ENCODE measurements at places on chromosomes 12 and 14.

DNA sequence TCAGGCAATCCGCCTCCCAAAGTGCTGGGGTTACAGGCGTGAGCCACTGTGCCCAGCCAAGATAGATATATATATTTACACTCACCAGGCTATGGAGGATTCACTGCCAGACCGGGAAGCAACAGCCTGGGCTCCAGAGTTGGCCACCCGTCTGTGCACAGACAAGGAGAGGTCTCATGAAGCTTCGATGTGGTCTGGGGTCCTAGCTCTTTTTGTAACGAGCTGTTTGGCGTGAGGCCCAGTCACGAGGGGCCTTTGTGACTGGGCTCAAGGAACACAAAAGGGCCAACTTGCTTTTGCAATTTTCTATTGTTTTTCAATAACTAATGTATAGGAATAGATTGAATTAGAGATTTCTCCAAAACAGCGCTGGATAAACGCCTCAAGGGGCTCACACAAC lies 77.6 kb upstream of the EIF5 start:
- no peak for DNase-seq

DNA sequence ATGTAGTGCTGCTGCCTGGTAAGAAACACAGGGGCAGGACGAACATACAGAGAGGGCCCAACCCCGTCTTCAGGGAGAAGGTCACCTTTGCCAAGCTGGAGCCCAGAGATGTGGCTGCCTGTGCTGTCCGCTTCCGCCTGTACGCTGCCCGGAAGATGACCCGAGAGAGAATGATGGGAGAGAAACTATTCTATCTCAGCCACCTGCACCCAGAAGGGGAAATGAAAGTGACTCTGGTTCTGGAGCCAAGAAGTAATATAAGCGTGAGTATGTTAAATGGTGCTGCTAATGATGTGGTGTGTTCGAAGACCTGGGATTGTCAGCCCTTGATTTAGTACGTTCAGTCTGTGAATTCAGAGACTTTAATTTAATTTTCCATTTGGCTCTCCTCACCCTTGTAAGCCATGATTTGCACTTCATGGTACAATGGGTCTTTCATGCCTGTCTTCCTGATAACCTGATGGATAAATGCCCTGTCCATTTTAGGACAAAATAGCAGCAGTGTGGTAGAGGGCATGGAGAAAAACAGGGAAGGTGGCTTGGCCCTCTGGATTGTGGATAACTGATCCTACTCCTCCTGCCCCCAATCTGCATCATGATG lies 318.9 kb downstream of the SNAPC1 start:
- no peak for DNase-seq

DNA sequence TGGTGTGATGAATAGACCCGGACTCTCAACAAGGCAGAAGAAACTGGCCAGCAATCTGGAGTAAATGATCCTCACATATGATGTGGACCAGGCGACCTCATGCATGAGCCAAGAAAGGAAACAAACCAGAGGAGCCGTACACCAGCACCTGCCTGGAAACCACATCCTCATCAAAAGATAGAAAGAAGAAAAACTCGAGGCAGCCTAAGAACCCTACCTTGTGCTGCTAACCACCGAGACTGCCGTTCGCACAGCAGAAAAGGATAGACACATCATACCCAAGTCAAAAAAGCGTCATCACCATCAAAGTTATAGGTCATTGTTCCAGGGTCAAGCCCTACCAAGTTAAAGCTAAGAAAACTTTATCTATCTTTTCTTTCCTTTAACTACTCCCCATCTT lies 66.7 kb downstream of the RESF1 start:
- peak; percentile 45 for DNase-seq

DNA sequence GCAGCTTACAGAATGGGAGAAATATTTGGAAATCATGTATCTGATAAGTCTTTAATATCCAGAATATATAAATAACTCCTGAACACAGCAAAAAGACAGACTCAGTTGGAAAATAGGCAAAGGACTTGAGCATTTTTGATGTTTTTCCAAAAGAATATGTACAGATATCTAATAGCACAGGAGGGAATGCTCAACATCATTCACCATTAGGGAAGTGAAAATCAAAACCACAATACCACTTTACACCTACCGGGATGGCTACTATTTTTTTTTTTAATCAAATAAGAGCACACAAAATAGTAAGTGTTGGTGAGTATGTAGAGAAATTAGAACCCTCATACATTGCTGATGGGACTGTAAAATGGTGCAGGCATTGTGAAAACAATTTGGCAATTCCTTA lies 75.6 kb downstream of the ANO6 start:
- DNase-seq: no peak

- DNase-seq: no peak
Observed at GRCh38 chr12:128795530-128796361, 28.0 kb downstream of the SLC15A4 start.

DNA sequence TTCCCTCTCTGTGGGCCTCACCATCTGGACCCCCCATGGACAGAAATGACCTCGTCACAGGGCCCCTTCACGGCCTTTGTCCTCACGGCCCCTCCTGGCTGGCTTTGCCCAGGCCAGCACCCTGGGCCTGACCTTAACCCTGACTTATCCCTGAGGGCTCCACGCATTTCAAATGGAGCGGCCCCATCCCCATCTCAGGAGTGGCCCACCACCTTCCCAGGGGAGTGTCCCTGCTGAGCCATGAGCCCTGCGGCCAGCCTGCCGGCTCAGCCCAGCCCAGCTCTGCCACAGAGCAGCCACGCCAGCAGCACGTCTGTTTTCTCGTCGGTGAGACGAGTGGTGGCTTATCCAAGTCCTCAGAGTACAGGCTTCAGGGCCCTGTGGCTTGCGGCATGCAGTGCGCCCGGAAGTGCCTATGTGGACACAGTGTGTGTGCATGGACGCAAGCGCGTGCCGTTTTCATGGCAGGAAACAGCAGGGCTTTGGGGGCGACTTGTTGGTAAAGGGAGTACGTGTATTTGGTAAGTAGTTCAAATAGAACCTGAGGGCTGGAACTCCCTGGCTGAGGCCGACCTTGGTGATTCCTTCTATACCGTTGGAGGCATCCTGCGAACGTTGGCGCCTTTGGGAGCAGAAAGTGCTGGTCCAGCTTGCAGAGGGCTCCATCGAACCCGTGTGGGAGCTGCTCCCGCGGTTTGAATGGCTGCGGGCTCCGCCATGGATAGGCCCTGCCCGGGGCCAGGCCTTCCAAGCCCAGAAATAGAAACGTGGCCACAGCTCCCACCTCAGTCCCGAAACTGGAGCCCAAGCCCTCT lies 52.1 kb downstream of the LRCOL1 start:
- no peak for DNase-seq

- DNase-seq: no peak
Observed at GRCh38 chr14:24662753-24663152, 28.8 kb upstream of the GZMB start.

DNA sequence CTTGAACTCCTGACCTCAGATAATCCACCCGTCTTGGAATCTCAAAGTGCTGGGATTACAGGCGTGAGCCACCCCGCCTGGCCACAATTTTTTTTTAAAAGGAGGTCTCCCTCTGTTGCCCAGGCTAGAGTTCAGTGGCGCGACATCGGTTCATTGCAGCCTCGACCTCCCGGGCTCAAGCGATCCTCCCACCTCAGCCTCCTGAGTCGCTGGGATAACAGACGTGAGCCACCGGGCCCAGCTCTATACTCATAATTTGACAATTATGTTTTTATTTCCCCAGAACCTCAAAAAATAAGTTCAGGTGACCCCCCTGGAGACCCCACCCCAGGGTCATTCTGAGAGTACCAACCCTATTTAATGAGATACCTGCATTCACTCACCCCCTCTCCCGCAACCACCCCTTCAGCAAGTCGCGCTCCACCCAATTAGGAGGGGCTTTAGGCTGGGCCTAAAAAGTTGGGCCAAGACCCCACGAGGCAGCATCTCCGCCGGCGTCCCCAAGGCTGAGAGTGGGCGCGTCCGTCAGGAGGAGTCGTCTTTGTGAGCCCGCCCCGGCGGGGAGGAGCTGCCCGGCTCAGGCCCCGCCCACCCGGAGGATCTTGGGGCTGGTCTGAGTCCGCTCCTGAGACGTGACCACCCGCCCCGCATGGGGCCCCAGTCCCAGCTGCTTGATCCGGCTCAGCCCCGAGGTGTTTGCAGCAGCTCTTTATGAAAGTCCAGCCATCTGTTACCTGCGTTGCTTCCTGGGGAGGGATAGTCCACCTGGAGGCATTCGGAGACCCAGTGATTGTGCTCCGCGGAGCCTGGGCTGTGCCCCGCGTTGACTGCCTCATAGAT lies at the start of gene ANKRD33:
Gene ANKRD33 (plus strand): TSS at position 628 of the 840 bp plus-strand sequence. CDS start 84 bp downstream, at position 712.
- no peak for DNase-seq

DNA sequence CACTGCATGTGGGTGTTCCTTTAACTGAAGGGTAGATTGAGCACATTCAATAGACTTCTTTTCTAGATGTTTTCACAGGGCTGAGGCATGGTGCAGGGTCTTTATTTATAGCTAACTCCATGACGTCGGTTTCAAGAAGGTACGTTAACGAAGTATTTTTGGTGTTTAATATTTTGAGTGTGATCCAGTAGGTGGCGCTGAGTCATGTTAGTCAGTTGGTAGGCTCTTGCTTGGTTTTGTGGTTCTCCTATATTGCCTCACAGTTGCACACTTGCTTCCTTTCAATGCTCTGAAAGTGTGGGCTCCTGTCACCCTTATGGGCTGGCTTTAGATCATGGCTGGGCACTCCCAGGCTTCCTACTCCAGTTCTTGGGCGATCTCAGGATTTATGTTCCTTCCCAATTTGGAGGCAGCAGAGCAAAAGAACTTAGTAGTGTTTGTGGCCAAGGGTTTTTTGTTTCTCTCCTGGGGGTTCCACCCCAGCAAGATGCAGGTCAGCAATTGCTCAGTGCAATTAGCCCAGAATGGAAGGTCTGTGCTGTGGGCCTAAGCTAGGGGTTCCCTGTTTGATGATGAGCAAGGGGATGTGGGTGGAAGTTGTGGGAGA lies 471.6 kb upstream of the FOXG1 start:
- DNase-seq: no peak

DNA sequence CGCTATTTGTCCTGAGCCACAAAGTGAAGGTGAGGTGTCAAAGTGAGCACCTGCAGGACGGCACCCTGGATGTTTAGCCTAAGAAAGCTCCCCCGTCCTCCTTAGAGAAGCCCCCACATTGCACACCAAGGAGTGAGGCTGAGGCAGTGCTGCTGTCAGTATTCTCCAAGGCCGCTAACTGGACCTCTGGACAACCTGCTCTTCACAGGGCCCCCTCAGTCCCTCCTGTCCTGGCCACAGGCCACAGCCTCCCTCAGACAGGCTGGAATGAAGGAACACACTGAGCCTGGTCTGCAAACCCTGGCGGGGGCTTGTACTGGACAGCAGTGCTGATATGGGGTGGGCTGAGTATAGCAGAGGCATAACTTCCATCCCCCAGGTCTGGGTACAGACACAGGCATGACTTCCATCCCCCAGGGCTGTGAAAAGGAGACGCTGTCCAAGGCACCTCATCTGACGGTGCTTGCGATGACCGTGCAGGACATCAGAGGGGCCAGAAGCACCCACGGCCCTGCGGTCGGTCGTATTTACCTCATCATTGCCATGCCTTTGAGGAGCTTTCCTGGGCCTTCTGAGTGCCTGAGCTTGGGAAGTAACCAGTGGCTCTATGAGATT lies 82.4 kb upstream of the DIO3 start:
- no peak for DNase-seq

DNA sequence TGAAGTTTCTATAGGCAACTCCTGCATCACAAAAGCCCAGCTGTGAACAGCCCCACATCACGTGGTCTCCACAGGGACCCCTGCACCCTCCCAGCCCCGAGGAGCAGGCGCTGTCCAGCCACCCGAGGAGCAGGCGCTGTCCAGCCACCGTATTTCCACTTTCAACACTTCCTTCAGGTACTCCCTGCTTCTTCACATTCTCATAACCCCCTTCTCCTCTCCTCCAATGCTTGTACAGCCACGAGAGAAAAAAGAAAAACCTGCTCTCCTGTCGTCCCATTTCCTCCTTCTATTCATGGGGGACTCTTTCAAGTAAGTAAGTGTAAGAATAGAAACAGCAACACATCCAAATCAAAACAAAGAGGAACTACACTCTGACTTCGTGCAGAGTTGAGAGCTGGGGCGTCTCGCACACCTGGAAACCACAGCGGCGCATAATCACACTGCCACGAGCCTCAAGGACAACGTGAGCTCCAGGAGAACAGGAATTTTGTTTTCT lies 11.9 kb downstream of the CDC42BPB start:
- DNase-seq: no peak

DNA sequence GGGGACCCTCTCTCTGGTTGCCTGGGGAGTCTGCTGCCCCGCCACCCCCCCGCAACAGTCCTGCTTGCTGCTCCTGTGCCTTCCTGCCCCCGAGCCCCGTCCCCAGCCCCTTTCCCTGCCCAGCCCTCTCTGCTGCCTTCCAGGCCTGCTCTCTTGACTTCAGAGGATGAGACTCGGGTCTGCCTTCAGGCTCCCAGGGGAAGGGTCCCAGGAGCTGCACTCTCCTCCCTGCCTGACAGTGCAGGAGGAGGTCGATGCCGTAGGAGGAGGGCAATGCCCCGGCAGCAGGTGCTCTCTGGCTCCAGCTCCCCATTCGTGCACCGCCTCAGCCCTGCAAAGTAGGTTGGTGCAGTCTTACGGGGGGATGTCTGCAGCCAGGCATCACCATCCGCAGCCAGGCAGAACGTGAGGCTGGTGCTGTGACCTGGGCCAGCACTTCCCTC lies 185.1 kb upstream of the C14orf180 start:
- no peak for DNase-seq

- DNase-seq: no peak
Observed at GRCh38 chr12:115771065-115771464, 506.4 kb downstream of the MED13L start.

GRCh38 chr12:105992849-105993740 lies 145.7 kb downstream of the NUAK1 start:
- DNase-seq: no peak

GRCh38 chr12:5333096-5333495 lies 98.8 kb upstream of the NTF3 start:
- no peak for DNase-seq

GRCh38 chr12:53844994-53845844 lies 93.4 kb upstream of the HOXC13 start:
- no peak for DNase-seq

DNA sequence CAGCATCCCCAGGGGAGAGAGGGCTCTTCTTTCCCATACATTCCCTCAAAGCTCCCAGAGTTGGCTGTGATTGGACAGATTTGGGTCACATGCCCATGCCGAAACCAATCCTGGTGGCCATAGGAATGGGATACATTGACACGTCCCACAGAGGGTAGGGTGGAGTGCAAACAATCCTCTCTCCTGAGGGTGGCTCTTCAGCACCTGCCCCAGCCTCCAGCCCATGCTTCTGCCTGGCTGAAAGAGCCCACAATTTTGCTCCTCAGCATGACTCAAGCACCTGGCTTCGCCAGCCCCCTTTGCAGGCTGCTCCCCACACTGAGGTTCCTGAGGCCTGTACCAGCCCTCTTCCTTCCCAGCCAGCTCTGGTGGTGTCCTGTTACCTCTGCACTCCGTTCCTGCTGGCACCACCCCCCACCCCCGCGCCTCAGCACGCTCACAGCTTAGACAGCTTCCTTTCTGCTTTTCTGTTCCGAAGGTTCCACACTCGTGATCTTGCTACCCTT lies 71.7 kb downstream of the CCDC92 start:
- no peak for DNase-seq

GRCh38 chr14:26304056-26304455 lies 293.8 kb downstream of the NOVA1 start:
- no peak for DNase-seq

Data from CD4-positive, alpha-beta T cell treated with Interleukin-4 for 4 hours (primary cell).